Naive thymus-derived CD8-positive, alpha-beta T cell (primary cell): ENCODE measurements at places on chromosomes 1 and 21. TPM values are rescaled to one million over a fixed set of nuclear protein-coding genes. Genes with fewer than 3 reads are reported as not detected.

The SV2A gene
- total RNA-seq: 3.0 TPM

DNA sequence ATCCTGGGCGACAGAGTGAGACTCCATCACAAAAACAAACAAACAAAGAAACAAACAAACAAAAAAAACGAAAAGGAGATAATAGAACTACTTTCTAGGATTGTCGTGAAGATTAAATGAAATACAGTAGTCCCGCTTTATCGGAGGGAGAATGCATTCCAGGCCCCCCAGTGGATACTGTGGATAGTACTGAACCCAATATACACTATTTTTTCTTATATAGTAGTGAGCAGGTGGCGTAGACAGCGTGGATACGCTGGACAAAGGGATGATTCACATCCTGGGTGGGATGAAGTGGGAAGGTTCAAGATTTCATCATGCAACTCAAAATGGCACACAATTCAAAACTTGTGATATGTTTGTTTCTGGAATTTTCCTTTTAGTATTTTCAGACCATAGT is 8.0 kb downstream of the SLC35F3 start:
- no peak for DNase-seq

The SPRR1B gene
- total RNA-seq: not detected

- DNase-seq: no peak
Measured at GRCh38 chr1:232686346-232686745, 56.4 kb upstream of the SIPA1L2 start.

GRCh38 chr1:107326824-107327445 is 186.1 kb downstream of the NTNG1 start:
- no peak for DNase-seq

GRCh38 chr1:43526002-43526401 is 4.7 kb upstream of the PTPRF start:
- no peak for DNase-seq

GRCh38 chr21:33541105-33541711 is 709 bp downstream of the GART start:
- no peak for DNase-seq

DNA sequence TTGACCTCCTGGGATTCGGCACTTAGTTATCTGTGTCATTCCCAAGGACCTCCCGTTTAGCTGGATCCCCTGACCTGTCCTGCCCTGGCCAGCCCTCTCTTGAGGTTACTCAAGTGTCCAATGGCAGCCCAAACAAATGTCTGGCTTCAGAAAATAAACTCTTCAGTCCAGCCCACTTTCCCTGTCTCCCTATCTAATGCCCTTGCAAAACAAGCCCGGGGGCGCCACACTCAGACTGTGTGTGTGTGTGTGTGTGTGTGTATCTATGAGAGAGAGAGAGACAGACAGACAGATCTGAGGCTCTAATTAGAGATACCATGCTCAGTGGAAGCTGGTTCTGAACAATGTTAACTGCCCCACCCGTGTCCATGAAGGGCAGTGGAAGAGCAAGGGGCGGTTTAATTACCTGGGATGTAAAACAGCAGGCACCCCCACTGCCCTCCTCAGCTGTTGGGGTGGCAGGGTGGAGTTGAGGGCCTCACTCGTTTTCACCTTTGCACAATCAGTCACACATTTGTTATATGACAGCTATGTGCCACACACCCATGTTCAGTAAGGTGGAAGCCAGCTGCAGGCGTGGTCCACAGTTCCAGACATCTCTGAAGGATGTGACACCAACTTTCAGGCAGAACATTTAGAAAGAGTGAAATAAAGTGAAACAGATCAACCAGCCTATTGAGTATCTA is 57.4 kb downstream of the B3GALT5 start:
- DNase-seq: no peak

GRCh38 chr1:97488530-97488929 is 432.3 kb downstream of the DPYD start:
- DNase-seq: no peak
